ENCODE measurements at places on chromosomes 3 and 15.

GRCh38 chr15:77546870-77547269 lies 85.8 kb downstream of the LINGO1 start:
- no peak for DNase-seq

DNA sequence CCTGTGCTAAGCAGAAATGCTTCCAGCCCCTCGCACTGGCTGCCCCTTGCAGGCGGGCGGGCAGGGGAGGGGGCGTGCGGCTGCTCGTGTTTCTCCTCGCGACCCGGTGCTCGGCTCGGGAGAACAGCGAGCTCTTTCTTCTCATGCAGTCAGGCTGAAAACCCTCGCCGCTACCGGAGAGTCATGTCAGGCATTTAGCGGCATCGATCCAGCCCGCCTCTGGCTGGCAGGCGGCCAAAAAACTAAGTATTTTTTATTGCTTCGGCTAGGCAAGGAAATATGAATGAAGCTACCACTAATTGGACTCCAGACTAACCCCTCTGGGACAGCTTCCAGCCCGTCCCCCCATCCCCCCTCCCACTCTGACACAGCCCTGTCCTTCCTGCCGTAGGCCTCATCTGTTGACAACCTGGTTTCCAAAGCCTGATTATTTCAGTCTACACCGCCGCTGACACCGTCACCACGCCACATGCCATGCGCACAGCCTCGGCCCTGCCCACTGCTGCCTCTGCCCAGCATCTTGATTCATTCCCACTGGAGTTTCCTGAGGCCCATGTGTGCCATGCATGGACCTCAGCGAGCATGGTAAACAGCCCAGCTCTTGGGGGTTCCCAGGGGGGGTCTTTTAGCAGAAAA lies 35.3 kb downstream of the TLE3 start:
- DNase-seq, result no peak

- no peak for DNase-seq
Measured at GRCh38 chr3:115347737-115348136, 200.6 kb upstream of the ZBTB20 start.

DNA sequence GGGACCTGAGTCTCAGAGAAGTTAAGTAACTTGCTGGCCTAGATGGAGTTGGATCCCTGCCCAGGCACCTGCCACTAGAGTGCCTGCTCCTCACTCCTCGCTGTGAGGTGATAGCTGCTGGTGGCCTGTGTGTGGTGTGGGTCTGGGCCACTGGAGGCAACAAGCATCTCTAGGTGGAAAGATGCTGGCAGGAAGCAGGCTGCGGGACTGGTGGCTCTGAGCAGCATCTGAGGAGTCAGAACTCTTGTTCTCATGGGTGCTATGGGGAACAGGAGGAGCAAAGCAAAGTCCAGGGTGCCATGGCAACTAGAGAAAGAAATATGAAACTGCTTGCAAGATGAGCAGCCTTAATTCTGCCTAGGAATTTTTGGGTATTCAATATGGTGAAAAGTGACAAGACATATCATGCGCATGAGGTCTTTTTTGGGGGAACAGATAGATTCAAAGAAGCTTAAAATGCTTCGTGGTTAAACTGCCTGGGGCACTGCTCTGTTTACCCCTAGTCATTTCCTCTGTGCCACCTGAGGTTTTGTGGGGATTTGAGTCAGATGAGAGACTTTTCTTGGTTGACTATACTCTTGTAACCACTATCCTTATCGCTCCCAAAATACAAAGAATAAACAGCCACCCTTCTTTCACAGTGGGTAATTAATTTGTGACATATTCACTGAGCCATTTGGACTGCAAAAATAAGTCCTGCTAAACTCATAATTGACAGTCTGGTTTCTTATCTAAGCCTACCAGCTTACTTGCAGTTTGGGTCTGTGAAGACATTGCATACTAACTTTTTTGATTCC lies 50.3 kb downstream of the MED12L start:
- peak; percentile 20 for DNase-seq

GRCh38 chr3:97810779-97811390 lies 10.9 kb upstream of the CRYBG3 start:
- no peak for DNase-seq

DNA sequence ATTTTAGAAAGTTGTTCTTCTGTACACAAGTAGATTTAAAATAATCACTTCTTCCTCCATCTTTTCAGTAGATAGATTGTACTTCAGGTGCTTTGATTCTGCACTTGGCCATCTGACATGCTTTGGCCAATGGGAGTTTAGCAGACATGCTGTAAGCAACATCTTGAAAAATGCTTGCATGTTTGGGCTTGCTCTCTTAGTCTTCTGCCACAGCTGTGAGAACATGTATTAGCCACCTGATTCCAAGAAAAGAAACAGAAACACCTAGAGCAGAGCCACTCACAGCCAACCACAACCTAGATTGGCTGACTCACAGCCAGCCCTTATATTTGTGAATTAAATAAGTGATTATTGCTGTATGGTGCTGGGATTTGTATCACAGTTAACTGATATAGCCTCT lies 70.2 kb upstream of the GADL1 start:
- peak; percentile 16 for DNase-seq

DNA sequence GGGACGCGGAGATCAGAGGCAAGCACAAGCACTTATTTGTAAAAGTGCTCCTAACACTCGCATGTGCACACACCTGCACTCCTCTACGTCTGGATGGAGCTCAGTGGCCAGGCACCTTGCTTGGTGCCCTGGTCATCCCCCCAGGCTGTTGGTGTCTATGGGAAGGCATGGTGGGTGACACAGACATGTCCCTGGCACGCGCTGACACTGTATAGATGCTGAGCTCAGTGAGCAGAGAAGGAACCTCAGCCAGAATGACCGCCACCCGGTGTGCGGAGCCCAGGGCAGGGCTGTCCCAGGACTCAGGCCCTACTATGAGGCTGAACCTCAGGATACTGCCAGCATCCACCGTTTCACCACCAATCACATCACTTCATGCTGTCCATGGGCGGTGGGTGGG lies 64.5 kb downstream of the NIPA2 start:
- DNase-seq, result no peak

DNA sequence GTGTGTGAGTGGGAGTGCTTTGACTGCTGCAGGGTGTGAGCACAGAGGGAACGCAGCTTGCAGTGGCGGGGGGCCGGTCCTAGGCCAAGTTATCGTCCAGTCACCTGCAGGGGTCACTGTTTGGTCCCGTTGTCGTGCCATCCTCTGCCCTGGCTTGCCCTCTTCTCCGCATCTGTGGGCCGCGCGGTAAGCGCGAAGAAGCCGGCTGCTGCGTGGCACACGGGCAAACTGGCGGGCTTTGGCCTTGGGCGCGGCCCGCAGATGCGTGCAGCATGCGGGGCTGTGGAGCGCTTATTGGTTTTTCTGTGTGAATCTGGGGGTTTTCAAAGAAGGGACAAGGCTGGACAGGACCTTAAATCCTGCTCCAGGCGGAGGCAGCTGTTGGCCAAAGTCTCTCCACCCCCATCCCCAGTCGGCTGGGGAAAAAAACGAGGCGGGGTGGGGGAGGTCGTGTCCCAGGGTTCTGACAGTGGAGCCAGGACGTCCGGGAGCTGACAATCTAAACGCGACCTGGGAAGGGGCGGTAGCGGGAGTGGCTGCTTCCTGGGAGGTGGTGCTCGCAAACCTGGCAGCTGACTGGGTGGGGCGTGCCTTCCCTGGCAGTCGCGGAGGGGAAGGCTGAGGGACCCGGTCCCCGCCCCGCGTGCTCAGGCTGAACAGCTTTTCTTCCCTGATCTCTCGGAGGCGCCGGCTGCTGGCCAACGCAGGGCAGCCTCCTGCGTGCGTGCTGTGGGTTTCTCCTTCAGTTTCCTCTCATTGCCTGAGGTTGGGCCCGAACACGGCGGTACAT lies 39.7 kb upstream of the VEPH1 start:
- DNase-seq, result no peak

DNA sequence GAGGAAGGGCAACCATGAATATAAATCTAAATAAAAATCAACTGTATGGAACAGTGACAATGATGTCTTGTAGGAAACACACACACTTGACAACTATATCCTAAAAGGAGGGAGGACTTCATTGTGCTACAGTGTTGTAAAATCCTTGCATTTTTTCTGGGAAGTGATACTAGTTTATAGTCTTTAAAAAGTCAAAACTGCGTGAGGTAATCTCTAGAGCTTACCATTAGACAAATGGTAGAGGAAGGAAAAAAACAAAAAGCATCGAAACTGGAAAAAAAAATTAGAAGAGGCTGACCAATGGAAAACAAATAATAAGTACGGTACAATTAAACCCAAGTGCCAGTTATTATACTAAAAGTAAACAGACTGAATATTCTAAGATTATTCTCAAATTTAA lies 38.7 kb downstream of the CHSY1 start:
- DNase-seq, result no peak

DNA sequence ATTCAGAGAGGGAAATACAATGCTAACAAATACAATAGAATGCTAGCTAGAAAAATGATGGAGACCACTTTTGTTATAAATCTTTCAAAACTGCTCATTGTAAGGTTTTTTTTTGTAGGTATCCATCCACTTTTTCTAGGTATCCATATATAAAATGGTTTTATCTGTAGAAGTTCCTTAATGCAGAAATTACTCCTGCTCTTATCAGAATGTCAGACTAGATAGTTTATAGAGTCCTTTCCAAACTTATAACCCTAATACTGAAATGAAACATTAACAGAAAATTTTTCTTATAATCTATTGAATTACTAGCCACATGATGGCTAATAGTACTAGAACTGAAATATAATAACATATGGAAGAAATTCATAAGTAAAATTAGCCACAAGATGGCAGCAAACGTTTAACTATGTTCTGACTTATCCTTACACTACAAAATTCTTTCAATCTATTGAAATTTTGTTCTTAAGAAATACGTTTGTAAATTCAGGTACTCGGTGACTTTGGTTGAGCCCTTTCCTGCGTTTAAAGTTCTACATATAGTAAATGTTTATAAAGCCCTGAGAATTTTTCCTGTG lies 58.5 kb downstream of the ECT2 start:
- DNase-seq, result no peak

DNA sequence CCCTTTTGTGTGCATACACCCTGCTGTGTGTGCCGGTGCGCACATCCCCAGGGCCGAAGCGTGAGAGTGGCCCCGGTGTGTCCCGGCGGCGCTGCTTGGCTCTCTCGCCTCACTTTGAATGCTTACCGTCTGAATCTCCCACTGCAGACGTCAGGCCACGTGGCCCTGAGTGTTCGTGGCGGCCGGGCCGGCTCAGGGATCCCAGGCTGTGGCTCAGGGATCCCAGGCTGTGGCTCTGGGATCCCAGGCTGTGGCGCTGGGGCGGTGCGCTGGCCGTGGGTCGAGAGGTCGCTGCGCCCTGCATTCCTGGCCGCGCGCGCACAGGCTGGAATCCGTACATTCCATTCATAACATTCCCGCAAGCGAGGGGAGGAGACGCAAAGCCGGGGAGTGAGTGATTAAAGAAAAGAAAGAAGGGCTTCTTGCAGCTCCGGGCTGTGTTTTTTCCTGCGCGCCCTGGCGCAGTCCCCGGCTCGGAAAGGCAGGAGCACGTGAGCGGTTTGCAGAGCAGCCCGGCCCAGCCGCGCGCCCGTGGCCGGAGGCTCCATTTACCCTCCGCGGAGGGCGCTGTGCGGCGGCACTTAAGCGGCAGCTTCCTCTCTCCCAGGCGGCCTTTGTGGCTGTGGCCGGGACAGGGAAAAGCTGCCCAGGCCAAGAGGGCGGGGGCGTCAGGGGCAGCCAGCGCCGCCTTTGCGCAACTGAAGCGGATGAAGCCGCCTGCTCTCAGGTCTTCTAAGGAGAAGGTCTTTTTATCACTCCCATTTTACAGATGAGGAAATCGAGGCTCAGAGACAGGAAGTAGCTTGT lies 87.0 kb upstream of the ALDH1L1 start:
- DNase-seq, result no peak

DNA sequence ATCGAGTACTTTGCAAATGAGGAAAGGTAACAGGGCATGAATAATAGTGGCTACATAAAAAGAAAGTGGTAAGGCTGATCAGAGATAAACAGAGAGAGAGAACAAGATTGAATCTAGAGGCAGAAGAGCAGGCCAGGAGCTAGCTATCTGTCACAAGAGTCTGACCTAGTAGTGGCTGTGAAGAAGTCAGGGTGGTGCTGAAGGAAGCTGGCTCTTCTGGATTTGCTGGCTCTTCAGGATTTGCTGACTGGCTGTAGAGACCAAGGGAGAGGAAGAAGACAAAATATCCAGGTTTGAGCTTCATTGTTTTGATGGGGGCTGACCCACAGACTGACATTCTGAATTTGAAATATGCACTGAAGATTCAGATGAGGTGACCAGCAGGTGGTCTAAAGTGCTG lies 142.3 kb downstream of the SSR3 start:
- no peak for DNase-seq

DNA sequence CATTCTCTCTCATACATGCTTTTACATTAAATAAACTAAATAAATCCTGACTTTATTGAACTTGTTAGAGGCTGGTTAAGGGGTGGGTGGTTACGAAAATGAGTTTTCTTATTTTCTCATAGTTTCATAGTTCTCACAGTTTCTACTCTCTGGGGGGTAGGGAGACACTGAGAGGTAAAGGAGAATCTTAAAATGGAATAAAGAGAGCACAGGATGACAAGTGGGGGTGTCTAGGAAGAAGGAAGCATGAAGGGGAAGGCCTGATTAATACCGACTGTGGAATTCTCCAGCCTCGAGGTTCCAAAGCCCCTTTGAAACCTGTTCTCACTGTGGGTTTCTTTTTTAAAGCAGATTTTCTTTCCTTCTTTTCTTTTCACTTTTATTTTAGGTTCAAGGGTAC lies 66.4 kb upstream of the TRA2B start:
- DNase-seq, result no peak

DNA sequence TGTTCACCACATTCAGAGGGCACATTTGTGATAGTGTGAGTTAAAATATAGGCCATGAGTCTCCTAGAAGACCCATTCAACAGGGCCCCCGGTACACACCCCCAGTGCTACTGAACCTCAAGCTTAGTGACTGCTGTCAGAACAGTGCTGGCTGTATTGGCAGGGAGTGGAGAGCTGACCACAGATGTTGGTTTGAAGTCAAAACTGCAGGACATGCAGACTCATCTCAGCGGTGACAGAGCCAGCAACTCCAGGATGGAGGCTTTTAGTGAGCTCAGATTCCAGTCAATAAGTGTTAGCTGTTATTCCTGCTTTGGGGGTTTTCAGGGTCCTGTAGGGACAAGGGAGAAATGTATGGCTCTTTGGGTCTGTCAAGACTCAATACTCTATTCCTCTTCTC lies 29.1 kb downstream of the PRR20G start:
- DNase-seq, result no peak

- DNase-seq, result no peak
Measured at GRCh38 chr3:40850861-40851260, 326.1 kb downstream of the ZNF621 start.

DNA sequence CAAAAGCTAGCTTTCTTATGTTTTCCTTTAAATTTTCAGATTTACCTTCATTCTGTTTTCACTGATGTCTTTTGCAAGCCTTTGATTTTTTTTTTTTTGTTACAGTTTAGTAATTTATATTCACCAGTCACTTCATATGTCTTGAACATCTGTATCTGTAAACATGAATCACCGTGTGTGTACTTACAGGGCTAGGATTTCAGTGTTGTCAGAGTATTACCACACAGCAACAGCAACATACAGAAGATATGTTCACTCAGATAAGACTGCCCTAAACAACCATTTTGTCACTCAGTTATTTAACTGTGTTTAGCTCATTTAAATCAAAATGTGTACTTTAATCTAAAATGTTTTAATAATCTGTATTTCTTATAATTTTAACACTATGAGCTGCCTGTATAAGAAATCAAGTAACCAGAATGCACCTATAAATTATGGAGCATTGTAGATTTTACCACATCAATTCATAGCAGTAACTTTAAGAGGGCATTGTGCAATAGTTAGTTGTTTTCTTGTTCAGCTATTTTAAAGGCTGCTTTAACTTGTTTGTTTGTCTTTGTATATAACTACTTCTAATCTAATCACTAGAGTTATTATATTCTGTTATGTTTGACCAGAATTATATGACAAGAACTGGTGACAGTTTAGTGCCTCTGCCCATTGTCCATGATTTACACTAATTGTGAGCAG lies 50.4 kb downstream of the GHSR start:
- no peak for DNase-seq
